ENCODE measurements at places on chromosomes 13 and 19.

DNA sequence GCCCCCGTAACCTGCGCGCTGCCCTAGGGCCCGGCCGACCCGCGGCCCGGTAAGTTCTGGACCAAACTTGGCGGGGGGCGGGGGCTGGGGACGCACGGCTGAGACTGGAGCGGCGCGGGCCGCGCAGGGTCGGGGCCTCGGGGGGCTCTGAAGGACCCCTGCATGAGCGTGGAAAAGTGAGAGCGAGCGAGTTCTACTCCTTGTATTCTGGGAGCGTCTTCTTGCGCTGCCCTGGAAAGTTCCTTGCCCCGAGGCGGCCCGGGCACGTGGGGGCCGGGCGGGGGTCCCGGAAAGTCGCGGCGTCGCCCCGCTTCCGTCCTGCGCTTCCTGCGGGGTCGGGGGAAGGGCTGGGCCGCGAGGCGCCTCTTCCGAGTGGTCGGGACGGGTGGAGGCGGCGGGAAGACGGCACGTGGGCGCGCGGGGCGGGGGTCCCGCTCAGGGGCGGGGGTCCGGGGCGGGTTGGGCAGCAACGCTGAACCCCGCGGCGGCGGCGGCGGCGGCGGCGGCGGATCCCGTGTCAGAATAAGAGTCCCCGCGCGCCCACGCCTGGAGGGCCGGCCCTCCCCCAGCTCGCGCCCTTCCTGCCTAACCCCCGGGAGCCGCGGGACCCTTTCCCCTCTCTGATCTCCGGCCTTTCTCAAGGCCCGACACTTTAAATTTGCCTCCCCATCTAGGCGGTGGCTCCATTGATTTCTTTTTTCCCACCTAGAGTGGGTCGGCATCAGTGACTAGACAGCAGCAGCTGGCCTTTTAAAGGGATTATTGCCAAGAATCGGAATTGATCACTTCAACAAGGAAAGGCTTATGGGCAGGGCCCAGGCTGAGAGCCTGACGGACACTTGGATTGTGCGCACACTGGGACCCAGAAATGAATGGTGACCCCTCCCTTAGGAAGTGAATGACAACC, 749 bp downstream of the GATAD2A start:
- DNase-seq, result peak; percentile 61

GRCh38 chr13:98233127-98233526, 56.1 kb upstream of the RNF113B start:
- DNase-seq, result no peak

DNA sequence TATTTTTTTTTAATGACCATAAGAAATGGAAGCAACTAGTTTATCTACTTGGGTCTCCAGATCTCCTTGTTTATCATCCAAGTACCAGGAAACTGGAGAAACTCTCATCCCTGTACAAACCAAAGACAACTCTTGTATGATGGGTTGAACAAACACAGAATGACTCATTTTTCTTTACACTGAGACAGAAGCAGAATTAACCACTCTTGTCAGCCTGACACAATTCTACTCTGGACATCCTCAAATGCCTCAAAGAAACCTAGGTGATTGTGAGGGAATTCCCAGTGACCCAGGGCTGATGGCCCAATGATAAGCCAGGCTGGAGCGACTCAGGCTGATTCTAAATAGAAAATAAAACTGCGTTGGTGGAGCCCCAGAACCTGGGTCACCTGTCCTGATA, 151.5 kb downstream of the ZNF737 start:
- no peak for DNase-seq

DNA sequence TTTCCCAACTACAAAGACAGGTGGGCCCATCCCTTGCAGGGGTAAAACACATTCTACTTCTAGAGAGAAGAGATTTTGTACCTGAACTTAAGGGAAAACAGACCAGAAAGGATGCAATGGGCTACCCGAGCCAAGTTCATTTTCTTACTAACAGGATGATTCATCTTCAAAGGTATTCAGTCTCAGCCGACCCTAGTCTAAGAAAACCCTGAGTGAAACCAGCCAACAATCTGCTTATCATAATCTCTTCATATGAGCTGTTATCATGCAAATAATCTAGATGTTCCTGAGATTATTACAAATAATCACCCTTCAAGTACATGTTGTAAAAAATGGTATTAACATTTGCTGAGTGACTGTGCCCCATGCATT, 15.6 kb downstream of the PABPC3 start:
- DNase-seq, result no peak

DNA sequence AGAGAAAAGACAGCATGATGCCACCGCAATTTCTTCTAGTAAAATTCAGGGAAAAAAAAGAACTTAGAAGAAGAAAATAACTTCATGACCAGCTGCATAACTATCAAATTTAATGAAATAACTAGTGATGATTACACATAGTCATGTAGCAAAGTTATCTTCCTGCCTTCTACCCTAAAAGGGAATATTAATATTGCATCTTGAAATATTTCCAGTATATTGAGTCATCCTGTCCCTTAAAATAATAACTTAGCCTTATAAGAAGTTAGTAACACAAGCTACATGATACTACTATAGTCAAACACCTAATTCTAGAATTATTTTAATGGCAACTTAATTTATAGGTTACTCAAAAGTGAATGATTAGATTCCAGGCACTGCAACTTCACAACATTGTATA, 289.2 kb downstream of the KLF12 start:
- no peak for DNase-seq

DNA sequence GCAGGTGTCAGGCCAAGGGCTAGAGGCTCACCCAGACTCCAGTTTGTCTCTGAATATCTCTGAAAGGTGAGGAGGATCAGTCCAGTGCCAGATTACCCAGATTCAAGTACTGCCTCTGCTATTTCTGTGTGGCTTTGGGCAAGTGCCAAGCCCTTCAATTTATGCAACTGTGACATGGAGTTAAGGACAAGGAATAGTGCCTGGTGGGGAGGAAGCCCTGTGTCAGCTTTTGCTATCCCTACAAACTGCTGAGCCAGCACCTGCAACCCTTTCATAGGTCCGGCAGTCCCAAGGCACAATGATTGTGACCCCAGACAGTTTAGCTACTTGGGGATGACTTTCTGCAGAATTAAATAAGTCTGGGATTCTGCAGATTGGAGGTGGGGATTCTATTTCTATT, 123.0 kb downstream of the KL start:
- no peak for DNase-seq

All from CD4-positive, alpha-beta T cell treated with Interleukin-12 subunit alpha and Interleukin-12 subunit beta, for 1 hour (primary cell).